ENCODE measurements at places on chromosomes 3 and 15.

DNA sequence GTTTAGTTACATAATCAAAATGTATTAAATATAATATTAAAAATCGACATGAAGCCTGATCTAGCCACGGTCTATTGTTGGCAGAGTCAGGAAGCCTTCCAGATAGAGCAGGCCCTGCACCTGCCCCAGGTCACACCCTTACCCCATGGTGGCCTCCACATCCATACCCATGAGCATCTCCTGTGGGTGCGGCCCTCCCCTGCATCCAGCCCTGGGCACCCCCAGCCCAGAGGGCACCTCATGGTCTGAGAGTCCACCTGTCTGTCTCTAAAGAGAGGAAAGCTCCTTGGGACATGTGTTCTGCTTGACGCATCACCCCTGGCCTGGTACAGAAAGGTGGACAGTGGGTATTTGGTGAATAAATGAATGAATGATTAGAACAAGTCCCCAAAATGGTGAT, 37.2 kb upstream of the CSPG4 start:
- DNase-seq = no peak

DNA sequence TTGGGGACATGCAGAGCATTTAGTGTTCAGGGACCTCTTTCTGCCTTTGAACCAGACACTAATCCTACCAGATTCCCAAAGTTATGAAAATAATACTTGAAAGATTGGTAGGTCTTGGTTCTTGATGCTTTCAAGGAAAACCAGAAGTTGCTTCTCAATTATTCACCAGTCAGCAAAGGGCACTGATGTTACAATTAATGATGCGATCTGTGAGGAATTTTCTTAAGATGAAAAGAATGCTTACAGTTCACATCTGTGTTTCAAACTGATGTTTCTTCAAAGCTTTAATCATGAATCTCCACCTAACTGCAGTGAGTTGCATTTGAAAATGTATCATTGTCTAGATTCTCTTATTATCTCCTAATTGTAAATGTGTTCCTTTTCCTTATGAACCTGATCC, 161.0 kb downstream of the NAALADL2 start:
- peak; percentile 44 for DNase-seq

- DNase-seq = no peak
Observed at GRCh38 chr15:82986442-82986780, 401 bp downstream of the RAMAC start.

DNA sequence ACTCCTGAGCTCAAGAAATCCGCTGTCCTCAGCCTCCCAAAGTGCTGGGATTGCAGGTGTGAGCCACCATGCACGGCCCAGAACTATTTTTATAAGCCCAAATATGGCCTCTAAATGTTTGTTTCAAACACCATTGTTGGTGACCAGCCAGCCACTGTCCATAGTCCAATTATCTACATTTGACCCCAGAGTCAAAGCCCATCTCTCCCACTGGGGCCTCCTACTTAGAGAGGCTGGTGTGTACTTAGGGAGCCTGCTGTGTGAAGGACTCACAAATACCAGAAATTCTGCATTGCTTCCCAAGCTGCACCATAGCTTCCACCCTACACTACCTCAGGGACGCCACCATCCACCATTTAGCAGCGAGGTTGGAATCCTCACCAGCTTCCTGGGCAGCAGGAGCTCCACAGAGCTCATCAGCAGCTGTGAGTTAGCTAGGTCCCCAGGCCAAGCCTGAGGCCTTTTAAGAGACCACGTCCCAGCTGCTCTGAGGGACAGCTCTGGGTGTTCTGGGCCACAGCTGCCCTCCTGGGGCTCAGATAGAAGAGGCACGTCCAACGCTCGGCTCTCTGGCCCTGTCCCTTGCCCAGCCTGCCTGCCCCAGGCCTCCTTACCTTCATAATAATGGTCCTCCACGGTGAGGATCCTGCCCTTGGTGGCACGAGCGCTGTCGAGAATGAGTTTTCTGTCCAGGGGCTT, 29.5 kb downstream of the TKT start:
- DNase-seq = no peak

DNA sequence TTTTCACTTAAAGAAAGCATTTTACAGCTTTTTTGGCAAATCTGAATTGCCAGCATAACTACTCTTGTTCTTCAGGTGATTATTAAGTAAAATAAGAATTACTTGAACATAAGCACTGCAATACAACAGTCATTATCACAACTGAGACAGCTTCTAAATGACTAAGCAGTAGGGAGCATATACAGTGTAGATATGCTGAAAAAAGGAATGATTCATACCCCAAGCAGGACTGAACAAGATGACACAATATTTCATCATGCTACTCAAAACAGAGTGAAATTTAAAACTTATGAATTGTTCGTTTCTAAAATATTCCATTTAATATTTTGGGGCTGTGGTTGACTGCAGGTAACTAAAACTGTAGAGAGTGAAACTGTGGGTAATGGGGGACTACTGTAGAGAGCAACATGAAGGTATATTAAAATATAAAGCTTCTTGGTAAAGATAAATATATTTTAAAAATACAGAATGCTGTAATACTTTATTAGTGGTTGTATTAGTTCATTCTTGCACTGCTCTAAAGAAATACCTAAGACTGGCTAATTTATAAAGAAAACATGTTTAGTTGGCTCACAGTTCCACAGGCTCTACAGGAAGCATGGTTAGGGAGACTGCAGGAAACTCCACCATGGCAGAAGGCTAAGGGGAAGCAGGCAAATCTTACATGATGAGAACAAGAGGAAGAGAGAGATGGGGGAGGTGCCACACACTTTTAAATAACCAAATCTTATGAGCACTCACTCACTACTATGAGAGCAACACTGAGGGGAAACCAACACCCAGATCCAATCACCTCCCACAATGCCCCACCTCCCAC, 84.8 kb downstream of the DCLK3 start:
- peak; percentile 93 for DNase-seq

GRCh38 chr3:177426106-177426877, 229.0 kb upstream of the TBL1XR1 start:
- no peak for DNase-seq

DNA sequence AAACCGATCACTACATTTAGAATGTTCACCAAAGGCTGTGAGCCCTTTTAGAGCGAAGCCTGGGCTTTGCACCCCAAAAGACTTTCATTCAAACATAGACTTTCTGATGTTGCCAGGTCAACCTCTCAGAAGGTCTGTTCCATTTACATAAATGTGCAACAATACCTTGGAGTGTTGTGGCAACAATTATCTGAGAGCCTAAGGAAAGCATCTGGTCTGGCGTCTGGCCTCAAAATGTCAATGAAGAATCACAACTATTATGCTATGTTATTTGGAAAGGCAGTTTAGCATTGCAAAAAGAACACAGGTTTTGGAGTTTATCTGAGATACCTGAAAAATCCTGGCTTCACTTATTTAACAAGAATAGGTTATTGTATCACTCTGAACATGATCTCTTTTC, 50.0 kb downstream of the POLR2M start:
- no peak for DNase-seq

DNA sequence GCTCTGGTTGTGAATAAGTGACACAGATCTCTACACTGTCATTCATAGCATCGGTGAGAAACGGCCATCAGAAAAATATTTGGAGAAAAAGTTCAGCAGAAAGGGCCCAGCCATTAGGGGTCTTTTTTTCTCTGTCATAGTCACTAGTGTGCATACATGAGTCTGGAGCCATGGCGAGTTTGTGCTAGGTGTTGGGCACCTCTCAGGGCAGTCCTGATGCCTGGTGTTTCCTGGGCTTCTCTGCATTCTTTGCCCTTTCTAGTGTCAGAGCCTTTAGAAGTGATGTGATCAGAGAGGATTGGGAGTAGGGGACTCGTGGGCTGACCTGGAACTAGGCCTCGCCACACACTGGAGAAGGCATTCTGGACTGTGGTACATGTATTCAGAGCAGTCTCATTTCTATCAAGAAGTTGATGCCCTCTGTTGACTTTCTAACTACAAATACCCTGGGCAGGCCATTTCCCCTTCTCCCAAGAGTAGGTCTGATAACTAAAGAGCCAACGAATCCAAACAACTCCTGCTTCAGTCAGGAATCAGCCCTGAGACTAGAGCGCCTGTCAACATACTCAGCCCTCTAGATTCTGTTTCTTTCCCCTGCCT, 1.6 kb downstream of the KY start:
- no peak for DNase-seq

- DNase-seq = no peak
Observed at GRCh38 chr3:12884790-12885582, 43.6 kb upstream of the RPL32 start.

- no peak for DNase-seq
Observed at GRCh38 chr3:178001670-178002101, 534.5 kb upstream of the KCNMB2 start.

GRCh38 chr3:14231145-14231990, 52.8 kb downstream of the LSM3 start:
- DNase-seq = no peak

DNA sequence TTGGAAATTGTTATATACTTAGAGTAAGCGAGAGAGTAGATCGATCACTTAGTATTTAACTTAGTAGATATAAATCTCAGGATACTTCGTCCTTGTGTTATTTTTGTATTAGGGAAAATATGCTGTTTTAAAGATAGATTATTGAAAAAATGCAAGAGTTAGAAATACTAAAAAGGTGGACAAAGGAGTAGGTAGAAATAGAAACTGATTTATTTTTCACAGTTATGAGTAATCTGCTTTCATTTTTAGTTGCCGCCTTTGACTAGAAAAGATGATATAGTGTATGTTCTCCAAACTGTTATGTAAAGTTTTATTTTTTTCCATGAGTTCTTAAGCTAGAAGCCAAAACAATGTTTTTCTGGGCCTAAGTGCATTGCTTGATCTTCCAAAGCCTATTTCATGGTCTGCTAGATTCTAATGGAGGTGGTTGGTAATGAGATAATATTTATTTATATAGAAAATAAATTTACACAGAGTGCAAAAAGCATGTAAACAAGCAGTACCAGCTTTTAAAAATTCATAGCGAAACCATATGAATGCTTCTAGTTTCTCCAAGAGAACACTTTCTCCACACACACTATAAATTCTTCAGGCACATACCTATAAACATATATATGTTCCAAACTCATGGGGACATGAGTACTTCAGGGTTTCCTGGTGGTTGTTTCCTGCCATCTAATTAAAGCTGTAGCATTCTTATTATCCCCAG, 61.1 kb downstream of the DIPK2A start:
- DNase-seq = no peak

DNA sequence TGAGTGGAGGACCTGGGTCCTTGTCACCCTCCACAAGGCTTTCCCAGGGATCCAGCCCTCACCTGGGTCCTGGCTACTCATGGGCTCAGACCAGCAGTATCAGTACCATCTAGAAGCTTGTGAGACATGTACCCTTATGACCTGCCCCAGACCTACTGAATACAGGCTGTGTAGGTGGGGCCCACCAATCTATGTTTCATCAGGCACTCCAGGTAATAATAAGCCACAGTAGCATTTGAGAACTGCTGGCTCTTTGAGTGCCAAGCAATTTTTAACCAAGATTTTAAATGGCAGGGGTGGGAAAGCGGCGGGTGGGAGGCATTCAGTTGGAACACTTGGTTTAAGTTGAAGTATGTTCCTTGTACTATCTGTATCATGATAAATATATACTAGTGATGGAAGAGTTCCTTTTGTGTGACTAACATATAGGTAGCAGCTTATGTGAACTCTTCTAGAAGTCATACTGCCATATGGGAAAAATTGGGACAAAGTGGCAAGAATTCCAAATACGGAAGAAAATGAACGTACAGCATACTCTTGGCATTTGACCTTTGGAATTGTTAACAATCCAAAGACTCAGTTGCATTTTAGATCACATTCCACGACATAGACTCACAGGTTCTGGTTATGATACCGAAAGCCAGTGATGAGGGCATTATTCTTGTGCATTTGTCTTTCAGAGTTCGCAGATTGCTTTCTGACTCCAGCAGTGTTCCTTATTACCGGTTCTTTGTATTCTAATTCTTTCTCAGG, 190.4 kb downstream of the GHSR start:
- peak; percentile 80 for DNase-seq

- no peak for DNase-seq
Observed at GRCh38 chr3:47047673-47048072, 68.2 kb downstream of the NBEAL2 start.

DNA sequence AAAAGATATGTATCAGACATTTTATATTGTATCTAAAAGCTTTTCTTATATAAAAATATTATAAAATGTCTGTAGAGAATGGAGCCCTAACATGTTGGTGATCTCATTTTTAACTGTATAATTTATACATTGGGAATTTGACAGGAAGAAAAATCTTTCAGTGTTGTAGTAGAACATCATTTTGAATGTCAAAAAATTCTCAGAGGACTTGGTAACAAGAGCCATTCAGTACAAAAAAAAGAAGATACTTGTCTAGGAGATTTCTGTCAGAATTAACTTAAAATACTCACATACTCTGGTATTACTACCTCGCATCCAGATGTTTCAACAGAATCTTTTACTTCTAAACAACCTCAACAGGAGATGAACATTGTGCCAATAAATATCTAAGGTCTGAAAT, 1277.9 kb downstream of the ROBO2 start:
- DNase-seq = no peak

DNA sequence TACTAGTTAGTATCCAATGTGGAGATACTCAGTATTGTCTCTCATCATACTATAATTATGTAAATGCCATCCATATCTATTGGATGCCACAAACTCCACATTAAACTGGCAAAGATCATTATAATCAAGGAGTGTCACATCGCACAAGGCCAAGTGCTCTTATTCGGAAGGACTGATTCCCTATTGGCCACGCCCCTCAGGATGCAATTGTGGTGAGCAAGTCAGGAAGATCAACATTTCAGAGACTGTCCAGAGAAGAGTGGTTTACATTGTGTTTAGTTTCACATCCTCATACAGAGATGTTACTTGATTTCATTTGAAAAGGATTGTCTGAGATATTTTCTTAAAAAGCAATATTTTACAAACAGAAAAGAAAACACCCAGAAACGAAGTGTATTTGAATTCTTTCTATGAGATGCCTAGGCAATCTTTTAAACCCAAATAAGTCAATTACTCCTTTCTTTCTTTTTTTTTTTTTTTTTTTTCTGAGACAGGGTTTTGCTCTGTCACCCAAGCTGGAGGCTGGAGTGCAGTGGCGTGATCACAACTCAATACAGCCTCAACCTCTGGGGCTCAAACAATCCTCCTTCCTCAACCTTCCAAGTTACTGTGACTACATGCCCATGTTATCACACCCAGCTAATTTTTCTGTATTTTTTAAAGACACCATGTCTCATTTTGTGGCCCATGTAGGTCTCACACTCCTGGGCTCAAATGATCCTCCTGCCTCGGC, 369.1 kb downstream of the RBMS3 start:
- DNase-seq = peak; percentile 82

DNA sequence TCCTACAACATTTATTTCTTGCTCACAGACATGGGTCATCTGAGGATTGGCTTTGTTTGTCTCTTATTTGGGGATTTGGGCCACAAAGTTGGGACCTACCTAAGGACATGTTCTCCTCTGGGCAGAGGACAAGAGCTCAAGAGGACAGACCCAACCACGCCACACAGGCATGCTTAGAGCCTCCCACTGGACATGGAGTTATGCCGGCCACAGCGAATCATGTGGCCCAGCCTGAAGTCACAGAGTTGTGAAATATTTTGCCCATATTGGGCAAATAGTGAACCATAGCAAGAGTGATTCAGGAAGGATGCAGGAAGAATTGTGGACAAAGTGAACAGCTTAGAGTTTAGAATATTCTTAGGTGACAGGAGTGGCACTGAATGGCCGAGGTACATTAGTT, 9.9 kb downstream of the TRAK1 start:
- DNase-seq = peak; percentile 86

GRCh38 chr15:88636050-88636449, 2.8 kb upstream of the ISG20 start:
- DNase-seq = no peak

- DNase-seq = no peak
Observed at GRCh38 chr3:122356402-122356801, 26.6 kb downstream of the MIX23 start.
